HT1080 (cell line): ENCODE measurements at places on chromosomes 16 and 17.

DNA sequence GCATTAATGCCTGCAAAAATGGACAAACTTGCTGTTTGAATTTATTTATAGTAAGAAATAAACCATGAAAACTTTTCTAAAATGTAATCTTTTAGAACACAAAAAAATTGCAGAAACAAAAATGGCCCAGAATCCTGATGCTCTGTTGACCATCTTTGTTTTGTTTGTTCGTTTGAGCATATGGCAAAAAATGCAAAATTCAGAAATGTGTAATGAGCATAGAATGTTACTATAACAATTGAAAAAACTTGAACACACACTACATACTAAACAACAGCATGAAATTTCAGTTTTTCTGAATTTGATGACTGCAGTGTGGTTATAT is 1.1 kb upstream of the KPNA2 start:
- no peak for DNase-seq

DNA sequence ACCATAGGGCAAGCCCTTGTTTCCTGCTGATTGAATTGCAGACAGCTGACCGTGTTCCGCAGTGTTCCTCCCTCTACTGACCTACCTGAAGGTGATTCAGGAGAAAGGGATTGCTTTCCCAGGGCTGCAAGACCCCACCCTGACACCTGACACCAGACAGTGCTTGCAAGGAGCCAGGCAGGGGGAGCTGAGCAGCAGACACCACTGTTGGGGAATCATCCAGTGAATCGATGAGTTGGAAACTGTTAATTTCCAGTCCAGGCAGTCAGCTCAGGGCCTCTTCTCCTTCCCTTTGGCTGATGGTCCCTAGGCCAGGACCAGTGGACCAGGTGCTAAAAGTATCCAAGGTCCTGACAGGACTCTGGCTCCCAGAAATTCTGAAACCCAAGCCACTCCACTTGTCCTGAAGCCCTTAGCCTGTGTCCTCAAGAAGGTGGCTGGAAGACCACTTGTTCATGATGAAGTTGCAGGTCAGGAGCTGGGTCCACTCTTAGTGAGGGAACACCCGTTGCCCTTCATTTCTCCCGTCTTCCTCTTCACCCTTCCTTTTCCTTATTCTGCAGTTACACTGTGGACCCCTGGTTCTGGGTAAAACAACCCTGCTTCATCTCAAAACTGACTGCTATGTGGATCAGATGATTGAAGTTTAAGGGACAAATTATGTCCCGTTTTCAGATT is 9.5 kb upstream of the UNK start:
- DNase-seq = peak; percentile 38

GRCh38 chr16:19573997-19574396 is 18.5 kb downstream of the VPS35L start:
- DNase-seq = no peak

- no peak for DNase-seq
Observed at GRCh38 chr16:11151885-11152629, 103.9 kb downstream of the SOCS1 start.

GRCh38 chr16:22787466-22788192 is 26.3 kb upstream of the HS3ST2 start:
- peak; percentile 98 for DNase-seq
